Hair follicular keratinocyte (primary cell): ENCODE measurements at places on chromosomes 1 and 21. TPM values are rescaled to one million over a fixed set of nuclear protein-coding genes. Genes with fewer than 3 reads are reported as not detected.

The HPDL gene
- 1.5 and 5.8 TPM in 2 replicates for total RNA-seq

The SH2D1B gene
- not detected in 2 replicates for total RNA-seq

The CNKSR1 gene
- total RNA-seq = 12.1 and 14.1 TPM in 2 replicates

The TMPRSS15 gene
- not detected in 2 replicates for total RNA-seq

The HCN3 gene
- 0.38 and 0.55 TPM in 2 replicates for total RNA-seq

The NPL gene
- 1.8 and 2.8 TPM in 2 replicates for total RNA-seq

The ZNF593OS gene
- not detected in 2 replicates for total RNA-seq

The FCMR gene
- 3.3 and 4.8 TPM in 2 replicates for total RNA-seq

The VAV3 gene
- 0.30 and 0.31 TPM in 2 replicates for total RNA-seq

The UMODL1 gene
- total RNA-seq = not detected in 2 replicates

The LRRC7 gene
- total RNA-seq = not detected in 2 replicates

The LGR6 gene
- total RNA-seq = 0.04 and 0.16 TPM in 2 replicates

The CD101 gene
- 0.46 and 0.70 TPM in 2 replicates for total RNA-seq

The EXO1 gene
- total RNA-seq = 5.5 and 16.7 TPM in 2 replicates

The LRRC38 gene
- not detected in 2 replicates for total RNA-seq

The SPRR2E gene
- 1.1 TPM in 1 of 2 replicates, not detected in the other for total RNA-seq

The UTS2 gene
- not detected in 2 replicates for total RNA-seq

The AMPD1 gene
- total RNA-seq = not detected in 2 replicates

The USP1 gene
- 15.9 and 28.6 TPM in 2 replicates for total RNA-seq

The USP48 gene
- total RNA-seq = 14.9 and 20.0 TPM in 2 replicates

The MYBPHL gene
- not detected in 2 replicates for total RNA-seq

The POU3F1 gene
- total RNA-seq = 0.86 and 0.87 TPM in 2 replicates

The OR2L8 gene
- not detected in 2 replicates for total RNA-seq

The TMEM234 gene
- total RNA-seq = 7.2 and 13.5 TPM in 2 replicates

The PCP4 gene
- total RNA-seq = not detected in 2 replicates

The VWA1 gene
- 7.6 and 12.5 TPM in 2 replicates for total RNA-seq

The THEM5 gene
- not detected in 2 replicates for total RNA-seq
